ENCODE measurements at places on chromosomes 1 and 21.

- H3K27ac ChIP-seq, result no peak overlapping the region
- peaks cover 7% of the 10 kb centered on the region for H3K4me1 ChIP-seq
- no peaks in the 10 kb centered on the region for H3K27me3 ChIP-seq
- no peak for DNase-seq
- H3K36me3 ChIP-seq, result peaks cover 3% of the 10 kb centered on the region
Measured at GRCh38 chr1:206725109-206725963, 40.6 kb downstream of the MAPKAPK2 start.

GRCh38 chr1:58515794-58516401 is 30.6 kb downstream of the OMA1 start:
- H3K27me3 ChIP-seq, result no peaks in the 10 kb centered on the region
- no peak overlapping the region for H3K27ac ChIP-seq
- peaks cover 25% of the 10 kb centered on the region for H3K36me3 ChIP-seq
- no peak for DNase-seq
- no peaks in the 10 kb centered on the region for H3K4me1 ChIP-seq

- H3K4me1 ChIP-seq, result no peaks in the 10 kb centered on the region
- H3K4me3 ChIP-seq, result no peak overlapping the region
- DNase-seq, result no peak
- H3K36me3 ChIP-seq, result no peaks in the 10 kb centered on the region
- no peak overlapping the region for H3K27ac ChIP-seq
Measured at GRCh38 chr1:235832011-235832410, 34.7 kb downstream of the LYST start.

GRCh38 chr1:246726881-246727280 is 2.7 kb downstream of the SCCPDH start:
- peaks cover 14% of the 10 kb centered on the region for H3K4me1 ChIP-seq
- H3K27ac ChIP-seq, result no peak overlapping the region
- DNase-seq, result no peak
- no peak overlapping the region for H3K4me3 ChIP-seq

GRCh38 chr1:87117761-87118368 is 203.4 kb downstream of the HS2ST1 start:
- H3K27me3 ChIP-seq, result no peaks in the 10 kb centered on the region
- no peak overlapping the region for H3K4me3 ChIP-seq
- DNase-seq, result no peak
- H3K4me1 ChIP-seq, result peaks cover 12% of the 10 kb centered on the region

- peaks cover 5% of the 10 kb centered on the region for H3K36me3 ChIP-seq
- H3K4me3 ChIP-seq, result no peak overlapping the region
- peaks cover 37% of the 10 kb centered on the region for H3K4me1 ChIP-seq
- H3K27me3 ChIP-seq, result no peaks in the 10 kb centered on the region
- peak; percentile 93 for DNase-seq
Measured at GRCh38 chr1:27300341-27301051, 21.5 kb upstream of the TMEM222 start.

- no peak overlapping the region for H3K4me3 ChIP-seq
- no peak for DNase-seq
- peaks cover 32% of the 10 kb centered on the region for H3K27me3 ChIP-seq
- H3K27ac ChIP-seq, result no peak overlapping the region
- no peaks in the 10 kb centered on the region for H3K4me1 ChIP-seq
Measured at GRCh38 chr1:37265786-37266667, 208.4 kb upstream of the ZC3H12A start.

GRCh38 chr1:184299796-184300195 is 87.0 kb upstream of the C1orf21 start:
- no peak for DNase-seq
- no peak overlapping the region for H3K27ac ChIP-seq
- no peaks in the 10 kb centered on the region for H3K27me3 ChIP-seq
- H3K4me3 ChIP-seq, result no peak overlapping the region
- peaks cover 7% of the 10 kb centered on the region for H3K36me3 ChIP-seq

- H3K4me3 ChIP-seq, result no peak overlapping the region
- no peak overlapping the region for H3K27ac ChIP-seq
- no peaks in the 10 kb centered on the region for H3K4me1 ChIP-seq
Measured at GRCh38 chr1:119314001-119314796, 54.4 kb upstream of the HAO2 start.

- peaks cover 30% of the 10 kb centered on the region for H3K27me3 ChIP-seq
- no peak for DNase-seq
- peaks cover 3% of the 10 kb centered on the region for H3K4me1 ChIP-seq
- H3K27ac ChIP-seq, result no peak overlapping the region
- H3K36me3 ChIP-seq, result peaks cover 3% of the 10 kb centered on the region
- no peak overlapping the region for H3K4me3 ChIP-seq
Measured at GRCh38 chr1:109105881-109106280, 8.0 kb upstream of the ELAPOR1 start.

DNA sequence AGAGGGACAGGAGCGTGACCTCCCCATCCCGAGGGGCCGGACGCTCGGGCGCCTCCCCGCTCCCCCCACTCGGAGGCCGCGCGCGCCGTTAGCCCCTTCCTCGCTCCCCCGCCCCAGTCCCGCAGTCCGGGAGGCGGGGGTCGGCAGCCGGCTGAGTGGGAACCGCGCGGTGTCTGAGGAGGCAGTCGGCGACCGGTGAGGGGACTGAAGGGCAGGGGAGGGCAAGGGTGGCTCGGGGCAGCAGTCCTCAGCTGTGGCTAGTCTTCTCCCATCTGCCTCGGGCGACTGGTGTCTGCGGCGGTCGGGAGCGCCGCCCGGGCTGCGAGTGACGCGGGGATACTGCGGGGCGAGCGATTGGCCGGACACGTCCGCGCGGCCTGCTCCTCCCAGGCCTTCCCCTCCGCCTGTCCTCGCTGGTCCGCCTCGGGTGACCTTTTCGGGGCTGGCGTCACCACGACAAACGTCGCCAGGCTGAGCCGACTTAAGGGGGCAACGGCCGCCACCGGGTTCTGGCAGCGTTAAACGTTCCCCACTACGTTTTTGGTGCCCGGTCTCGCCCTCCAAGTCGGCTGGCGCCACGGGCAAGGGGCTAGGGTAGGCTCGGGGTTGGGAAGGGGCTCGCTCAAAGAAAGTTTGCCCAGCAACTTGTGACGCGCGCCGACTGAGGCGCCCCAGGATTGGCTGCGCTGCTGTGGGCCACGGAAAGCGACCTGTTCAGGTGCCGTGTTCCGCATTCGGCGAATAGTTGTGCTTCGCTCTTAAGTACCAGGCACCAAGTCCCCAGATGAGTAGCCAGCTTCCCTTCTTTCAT is 538 bp downstream of the ZNF672 start:
- H3K4me3 ChIP-seq, result no peak overlapping the region
- H3K27me3 ChIP-seq, result peaks cover 5% of the 10 kb centered on the region
- peaks cover 15% of the 10 kb centered on the region for H3K4me1 ChIP-seq
- H3K36me3 ChIP-seq, result no peaks in the 10 kb centered on the region

DNA sequence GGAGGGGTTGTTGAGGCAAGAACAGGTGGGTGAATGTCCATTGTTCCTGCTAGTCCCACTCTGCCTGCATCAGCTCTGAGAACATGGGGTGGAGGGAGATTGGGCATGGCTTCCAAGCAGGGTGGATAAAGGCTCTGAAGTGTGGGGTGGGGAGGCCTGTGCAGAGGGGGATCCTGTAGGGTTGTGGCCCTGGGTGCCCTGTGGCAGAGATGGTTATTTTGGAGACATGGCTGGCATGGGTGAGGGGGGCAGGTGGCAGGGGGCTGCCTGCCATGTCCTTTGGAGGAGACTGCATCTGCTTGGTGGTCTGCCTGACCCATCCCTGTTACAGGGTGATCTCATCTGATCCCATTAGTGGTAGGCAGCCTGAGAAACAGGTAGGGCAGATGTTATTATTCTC is 11.2 kb downstream of the MYOG start:
- H3K4me3 ChIP-seq, result no peak overlapping the region
- H3K4me1 ChIP-seq, result peaks cover 6% of the 10 kb centered on the region
- peaks cover 11% of the 10 kb centered on the region for H3K36me3 ChIP-seq
- no peak for DNase-seq
- peaks cover 65% of the 10 kb centered on the region for H3K27me3 ChIP-seq
- H3K27ac ChIP-seq, result no peak overlapping the region

DNA sequence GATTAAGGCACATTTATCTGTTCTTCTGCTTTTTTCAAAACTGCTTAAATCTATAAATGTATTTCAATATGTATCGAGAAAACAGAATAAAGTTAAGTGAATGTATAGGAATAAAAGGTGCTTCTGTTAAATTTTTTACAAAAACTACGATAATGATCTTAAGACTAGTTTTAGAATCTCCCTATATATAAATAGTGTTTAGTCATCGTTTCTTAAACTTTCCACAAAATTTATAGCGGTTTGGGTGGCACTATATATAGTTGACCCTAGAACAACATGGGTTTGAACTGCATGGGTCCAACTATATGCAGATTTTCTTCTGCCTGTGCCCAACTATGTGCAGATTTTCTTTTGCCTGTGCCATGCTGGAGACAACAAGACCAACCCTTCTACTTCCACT is 125.7 kb downstream of the CRB1 start:
- no peaks in the 10 kb centered on the region for H3K36me3 ChIP-seq
- DNase-seq, result no peak
- H3K4me3 ChIP-seq, result no peak overlapping the region
- no peak overlapping the region for H3K27ac ChIP-seq
- peaks cover 3% of the 10 kb centered on the region for H3K27me3 ChIP-seq

DNA sequence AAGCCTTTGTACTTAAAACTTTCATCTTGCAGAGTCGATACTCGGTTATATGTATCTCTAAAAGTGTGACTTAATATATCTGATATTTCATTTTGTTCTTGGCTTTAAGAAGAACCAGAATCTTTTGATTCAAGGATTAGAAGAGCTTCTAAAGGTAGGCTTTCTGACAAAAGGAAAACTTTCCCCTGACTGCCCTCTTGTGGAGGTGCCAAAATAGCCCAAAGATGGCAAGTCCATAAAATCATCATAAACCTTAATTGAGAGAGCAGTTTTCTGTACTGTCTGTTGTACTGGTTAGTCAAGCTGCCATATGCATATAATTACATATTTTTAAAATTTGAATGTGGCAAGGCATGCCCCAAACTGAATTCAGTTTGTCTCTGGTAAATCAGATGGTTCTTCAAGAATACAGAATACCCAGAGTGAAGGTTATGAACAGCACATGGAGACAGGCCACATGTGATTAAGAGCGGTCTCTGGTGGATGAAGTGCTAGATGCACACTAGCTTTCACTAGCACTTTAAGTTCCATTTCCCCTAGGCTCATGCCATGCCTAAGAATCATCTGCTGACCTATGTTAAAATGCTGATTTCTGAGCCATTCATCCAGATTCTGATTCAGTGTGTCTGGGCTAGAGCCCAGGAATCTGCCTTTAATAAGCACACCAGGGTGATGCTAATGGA is 27.7 kb upstream of the ELAVL4 start:
- no peak for DNase-seq
- no peak overlapping the region for H3K4me3 ChIP-seq
- H3K27me3 ChIP-seq, result no peaks in the 10 kb centered on the region
- no peak overlapping the region for H3K27ac ChIP-seq
- H3K36me3 ChIP-seq, result no peaks in the 10 kb centered on the region
- H3K4me1 ChIP-seq, result no peaks in the 10 kb centered on the region

DNA sequence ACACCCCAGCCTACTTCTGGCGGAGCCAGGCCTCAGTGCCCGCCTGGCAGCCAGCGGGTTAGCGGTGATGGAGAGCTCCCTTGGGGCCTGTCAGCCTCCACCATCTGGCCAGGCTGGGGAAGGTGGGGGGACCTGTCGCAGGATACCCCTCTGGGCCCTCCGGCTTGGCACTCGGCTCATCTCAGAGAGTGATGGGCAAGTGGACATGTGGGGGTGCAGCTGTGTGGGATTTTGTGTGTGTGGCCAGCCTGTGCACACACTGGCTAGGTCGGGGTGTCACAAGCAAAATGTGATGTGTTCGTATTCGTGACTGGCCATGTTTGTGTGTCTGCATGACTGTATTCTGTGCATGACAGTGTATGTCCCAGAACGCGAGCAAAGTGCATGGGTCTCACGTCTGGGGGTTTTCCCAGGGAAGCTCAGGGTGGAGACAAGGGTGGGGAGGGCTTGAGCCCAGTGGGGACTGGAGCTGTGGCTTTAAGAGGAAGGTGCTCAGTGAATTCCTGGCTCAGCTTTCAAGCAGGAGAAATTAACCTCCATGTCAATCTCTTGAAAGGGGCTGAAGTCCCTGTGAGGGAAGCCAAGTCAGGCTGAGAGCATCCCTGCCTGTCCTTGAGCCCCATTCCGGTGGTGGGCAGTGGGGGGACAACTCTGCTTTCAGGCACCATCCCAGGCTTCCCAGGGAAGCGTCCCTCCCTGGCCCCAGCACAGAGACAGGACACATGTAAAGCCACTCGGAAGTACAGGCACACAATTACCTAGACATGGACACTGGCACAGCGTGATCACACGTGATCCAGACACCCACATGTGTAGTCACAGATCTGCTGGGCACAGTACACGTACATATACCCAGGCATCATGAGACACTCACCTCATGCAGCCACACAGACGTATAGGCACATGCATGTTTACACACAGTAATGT is 21.1 kb upstream of the ADGRB2 start:
- H3K4me1 ChIP-seq, result peaks cover 37% of the 10 kb centered on the region
- H3K27me3 ChIP-seq, result no peaks in the 10 kb centered on the region

DNA sequence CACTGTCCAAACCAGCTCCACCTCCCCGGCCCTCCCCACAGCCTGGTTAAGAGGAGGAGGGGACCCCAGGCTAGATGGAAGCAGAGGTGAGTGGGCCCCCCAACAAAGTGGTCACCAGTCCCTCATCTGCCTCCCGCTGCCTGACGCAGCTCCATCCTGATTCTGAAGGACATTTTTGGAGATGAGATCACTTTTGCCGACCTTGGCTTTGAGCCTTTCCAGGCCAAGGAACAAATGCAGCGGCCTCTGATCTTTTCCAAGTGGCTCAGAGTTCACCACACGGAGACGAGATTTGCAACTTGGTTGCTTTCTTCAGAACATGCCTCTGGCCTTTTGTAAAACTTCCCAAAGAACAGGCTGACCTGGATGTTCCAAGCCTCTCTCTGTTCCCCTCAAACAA is 223.1 kb downstream of the NPHP4 start:
- H3K27ac ChIP-seq, result no peak overlapping the region
- H3K36me3 ChIP-seq, result no peaks in the 10 kb centered on the region
- peaks cover 38% of the 10 kb centered on the region for H3K4me1 ChIP-seq
- no peak for DNase-seq
- H3K4me3 ChIP-seq, result no peak overlapping the region

GRCh38 chr21:15400905-15401304 is 328.9 kb upstream of the USP25 start:
- no peak overlapping the region for H3K27ac ChIP-seq
- H3K4me3 ChIP-seq, result no peak overlapping the region
- H3K36me3 ChIP-seq, result no peaks in the 10 kb centered on the region
- H3K4me1 ChIP-seq, result peaks cover 5% of the 10 kb centered on the region

DNA sequence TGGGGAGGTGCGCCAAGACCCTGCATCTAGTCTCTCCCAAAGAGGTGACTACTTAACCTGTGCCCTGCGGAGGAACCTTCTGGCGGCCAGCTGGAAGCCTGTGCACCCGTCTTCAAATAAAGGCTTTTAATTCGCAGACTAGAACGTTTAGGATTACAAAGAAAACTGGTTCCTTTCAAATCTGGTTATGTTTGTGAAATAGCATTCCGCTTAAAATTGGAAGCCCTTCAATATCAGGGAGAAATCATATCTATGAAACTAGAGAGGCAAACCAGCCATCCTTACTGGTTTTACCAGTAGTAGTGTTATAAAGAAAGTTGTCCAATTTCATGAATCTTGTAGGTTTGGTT is 250.8 kb downstream of the FAM72C start:
- H3K27ac ChIP-seq, result peak overlapping the region; percentile 92
- H3K27me3 ChIP-seq, result no peaks in the 10 kb centered on the region
- H3K4me3 ChIP-seq, result peak overlapping the region; percentile 30
- peaks cover 9% of the 10 kb centered on the region for H3K4me1 ChIP-seq
